Ammon's horn (tissue), 1 donor: ENCODE measurements at places on chromosomes 16 and 17.
A peak's percentile ranks its signal among the peaks of the same experiment; 100 is the strongest.

DNA sequence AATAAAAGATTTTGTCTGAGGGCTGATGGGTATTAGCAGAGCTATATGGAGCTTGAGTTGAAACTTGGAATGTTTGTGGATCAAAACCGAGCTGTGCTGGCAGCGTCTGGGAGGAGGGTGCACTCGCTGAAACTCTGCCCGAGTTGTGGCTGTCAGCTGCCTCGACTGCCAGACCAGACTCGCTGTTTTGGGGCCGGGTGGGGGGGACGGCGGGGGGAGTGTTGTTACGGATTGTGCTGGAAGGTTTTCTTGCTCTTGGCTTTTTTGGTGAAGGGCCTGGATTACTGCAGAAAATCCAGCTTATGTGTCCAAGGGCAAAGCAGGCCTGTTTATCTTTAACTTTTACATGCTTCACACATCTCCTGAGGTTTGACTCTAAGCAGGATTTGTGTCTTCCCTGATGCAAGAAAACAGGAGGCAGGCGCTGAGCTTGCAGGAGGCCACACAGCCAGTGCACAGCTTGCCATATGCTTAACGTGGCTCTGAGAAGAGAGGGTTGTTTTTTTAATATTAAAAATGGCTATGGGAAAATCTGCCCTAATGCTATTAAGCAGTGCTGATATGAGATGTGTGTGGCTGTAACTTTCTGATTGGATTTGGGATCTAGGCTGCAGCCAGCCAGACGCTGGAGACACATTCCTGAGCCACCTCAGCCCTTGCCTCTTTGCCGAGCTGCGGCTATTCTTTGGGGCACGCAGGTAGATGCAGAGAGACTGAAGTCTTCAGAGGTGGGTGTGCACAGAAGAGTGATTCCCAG lies 20.5 kb upstream of the RPTOR start:
- DNase-seq = no peak

- no peak for DNase-seq
Measured at GRCh38 chr17:40461732-40462342, 18.6 kb downstream of the IGFBP4 start.

- DNase-seq = peak; percentile 39
Measured at GRCh38 chr16:85554889-85555718, 58.0 kb upstream of the GSE1 start.

GRCh38 chr16:9847146-9847545 lies 335.1 kb downstream of the GRIN2A start:
- DNase-seq = no peak

DNA sequence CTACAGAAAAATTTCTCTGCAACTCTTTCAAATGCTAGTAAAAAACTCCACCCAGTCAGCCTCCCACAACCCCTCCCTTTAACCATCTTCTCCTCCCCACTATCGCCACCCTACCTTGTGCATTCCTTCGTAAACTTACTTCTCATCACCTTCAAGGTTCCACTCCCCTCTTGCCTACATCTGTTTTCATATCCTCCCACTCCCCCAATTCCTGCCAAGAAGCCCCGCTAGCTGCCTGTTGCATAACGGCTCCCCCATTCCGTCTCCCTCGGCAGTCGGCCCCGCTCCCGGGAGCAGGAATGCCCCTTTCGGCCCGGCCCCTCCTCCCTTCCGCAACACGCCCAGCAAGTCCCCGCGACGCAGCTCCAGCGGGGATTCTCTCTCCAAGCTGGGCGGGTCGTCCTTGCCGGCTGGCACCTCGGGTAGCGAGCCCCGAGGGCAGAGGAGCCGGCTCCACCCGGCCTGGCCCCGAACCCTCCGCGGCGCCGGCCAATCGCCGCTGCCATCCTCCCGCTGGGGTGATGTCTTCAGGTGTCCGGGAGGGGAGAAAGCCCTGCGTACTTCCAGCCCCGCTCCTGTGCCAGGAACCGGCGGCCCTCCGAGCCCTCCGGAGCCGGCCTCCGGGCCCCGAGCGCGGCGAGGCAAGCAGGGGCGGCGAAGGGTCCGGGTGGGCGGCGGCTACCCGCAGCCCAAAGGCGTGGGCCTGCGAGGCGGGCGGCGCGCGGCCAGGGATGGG lies 1.5 kb downstream of the PHLPP2 start:
- DNase-seq = peak; percentile 67

- no peak for DNase-seq
Measured at GRCh38 chr16:23699100-23699499, 13.9 kb downstream of the ERN2 start.

- DNase-seq = no peak
Measured at GRCh38 chr16:69031877-69032301, 73.6 kb upstream of the HAS3 start.

GRCh38 chr17:76149214-76149613 lies 8.2 kb upstream of the FOXJ1 start:
- no peak for DNase-seq

DNA sequence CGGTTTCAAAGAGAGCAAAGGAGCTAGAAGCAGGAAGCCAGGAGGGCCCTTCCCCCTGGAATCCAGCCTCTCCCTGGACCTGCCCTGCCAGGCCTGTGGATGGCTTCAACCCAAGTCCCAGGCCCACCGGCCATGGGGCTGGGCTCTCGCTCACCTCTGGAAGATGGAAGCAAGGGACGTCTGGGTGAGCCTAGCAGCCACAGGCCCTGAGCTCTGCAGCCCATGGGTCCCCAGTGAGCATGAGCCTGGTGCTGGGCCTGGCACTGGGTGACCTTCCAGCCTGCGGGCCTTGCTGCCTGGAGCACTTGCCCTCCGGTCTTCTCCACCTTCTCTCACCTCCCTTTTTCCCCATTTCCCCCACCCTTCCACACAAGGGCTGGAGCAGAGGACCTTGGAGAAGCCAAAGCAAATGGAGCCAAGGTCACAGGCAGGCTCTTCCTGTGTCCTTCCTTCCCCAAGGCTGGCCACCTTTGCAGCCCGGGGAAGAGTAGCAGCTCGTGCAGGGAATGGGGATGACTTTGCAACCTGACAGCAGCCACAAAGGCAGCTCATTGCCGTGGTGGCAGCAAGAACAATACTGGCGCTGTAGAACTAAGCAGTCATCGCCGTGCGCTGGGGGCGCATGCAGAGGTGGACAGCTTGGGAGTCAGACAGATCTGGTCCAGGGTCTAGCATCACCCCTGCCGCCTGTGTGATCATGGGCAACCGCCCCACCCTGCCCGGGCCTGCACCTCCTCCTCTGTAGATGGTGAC lies 86.6 kb downstream of the AMFR start:
- DNase-seq = no peak

GRCh38 chr16:732936-733335 lies 6.0 kb downstream of the HAGHL start:
- DNase-seq = no peak

DNA sequence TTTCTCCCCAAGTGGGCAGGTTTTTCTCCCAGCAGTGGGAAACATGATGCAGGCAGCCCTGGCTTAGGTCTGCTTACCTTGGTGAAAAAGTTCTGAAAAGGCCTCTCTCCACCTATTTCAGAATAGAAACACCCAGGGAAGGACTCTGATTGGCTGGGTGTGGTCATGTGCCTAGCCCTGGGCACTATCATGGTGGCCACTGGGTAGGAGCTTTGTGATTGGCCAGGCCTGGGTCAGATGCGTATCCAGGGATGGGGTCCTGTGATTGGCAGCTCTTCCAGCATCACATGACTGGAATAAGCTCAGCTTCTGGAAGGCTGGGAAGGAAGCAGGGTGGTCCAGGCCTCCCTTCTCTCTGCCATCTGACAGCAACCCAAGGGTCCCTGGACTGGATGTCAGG lies 53.5 kb downstream of the ZDHHC7 start:
- no peak for DNase-seq

GRCh38 chr17:80866050-80866793 lies 125.4 kb upstream of the CHMP6 start:
- DNase-seq = peak; percentile 75

- peak; percentile 53 for DNase-seq
Measured at GRCh38 chr17:45719335-45720071, 64.6 kb upstream of the CRHR1 start.

GRCh38 chr16:87309620-87310525 lies 7.3 kb downstream of the C16orf95 start:
- DNase-seq = no peak

DNA sequence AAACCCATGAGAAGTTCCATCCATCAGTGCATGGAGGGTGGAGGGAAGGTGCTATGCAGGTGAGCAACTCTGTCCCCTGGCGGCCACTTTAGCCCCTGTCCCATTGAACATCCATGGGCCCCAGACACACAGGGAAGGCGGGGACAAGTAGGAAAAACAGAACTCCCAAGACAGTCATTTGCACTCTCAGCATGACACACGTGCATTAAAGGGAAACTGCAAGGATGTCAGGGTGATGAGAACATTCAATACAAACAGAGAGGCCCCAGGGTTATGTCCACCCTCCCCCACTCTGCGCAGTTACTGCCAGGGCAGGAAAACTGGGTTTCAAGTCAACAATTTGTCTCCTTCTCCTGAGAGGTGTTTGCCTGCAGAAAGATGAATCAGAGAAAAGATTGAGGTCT lies 44.0 kb upstream of the AKTIP start:
- DNase-seq = no peak

GRCh38 chr16:66740533-66740932 lies 10.9 kb downstream of the DYNC1LI2 start:
- DNase-seq = no peak

GRCh38 chr17:42835732-42836131 lies 2.5 kb downstream of the PSME3 start:
- no peak for DNase-seq

DNA sequence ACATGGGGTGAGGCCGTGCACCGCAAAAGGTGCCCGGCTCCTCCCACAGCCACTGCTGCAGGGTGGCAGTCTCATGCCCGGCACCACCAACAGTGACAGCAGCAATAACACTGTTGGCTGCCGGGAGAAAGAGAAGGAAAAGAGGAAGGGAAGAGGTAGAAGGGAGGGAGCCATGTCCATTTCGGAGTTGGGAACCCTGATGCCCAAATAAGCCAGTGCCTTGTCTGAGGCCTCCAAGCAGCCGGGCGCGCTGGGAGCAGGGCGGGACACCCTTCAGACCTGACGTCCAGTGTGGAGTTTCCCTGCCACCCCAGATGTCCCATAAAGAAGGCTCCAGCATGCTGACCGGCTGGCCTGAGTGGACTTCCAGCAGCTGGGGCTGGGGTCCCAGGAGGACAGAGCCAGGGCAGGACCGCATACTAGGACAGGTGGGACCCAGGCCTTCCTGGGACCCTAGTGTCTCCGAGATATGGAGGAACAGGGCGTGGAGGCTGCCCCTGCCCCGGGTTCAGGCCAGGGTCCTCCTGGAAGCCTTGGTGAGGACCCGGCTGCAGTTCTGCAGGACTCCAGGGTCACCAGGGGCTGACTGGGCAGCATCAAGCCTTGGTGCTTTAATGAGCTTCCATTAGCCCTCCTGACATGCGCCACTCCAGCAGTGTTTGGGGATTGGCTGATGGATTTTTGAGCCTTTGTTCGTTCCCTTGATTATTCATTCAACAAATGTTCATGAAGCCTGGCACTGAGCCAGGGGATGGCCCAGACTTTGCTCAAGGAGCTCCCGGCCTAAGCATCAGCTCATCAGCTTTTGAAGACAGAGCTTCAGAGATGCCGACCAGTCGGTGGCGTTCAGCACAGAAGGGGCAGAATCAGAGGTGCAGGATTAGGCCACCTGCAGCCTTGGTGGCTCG lies 223.6 kb upstream of the CIBAR2 start:
- DNase-seq = no peak

GRCh38 chr16:57092786-57093411 lies 516 bp downstream of the CPNE2 start:
- no peak for DNase-seq

- no peak for DNase-seq
Measured at GRCh38 chr16:70421473-70422311, 17.2 kb downstream of the ST3GAL2 start.

DNA sequence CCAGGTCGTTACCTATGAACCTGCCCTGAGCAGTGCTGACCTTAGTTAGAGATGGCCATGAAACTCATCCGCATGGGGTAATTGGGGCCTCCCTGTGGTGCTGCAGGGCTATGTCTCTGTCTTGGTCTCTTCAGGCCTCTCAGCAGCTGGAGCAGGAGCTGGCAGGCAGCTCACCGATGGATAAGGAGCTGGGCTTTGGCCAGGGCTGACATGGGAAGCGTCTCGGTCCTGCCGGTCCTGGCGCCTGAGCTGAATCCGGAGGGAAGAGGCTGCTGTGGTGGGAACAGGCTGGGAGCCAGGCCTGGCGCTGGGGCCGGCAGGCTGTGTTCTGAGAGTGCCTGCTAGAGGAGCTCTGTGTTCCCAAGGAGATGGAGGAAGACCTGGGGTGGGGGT lies 10.1 kb downstream of the IL32 start:
- no peak for DNase-seq

- DNase-seq = no peak
Measured at GRCh38 chr16:63323055-63323454, 1286.8 kb upstream of the CDH8 start.

- DNase-seq = no peak
Measured at GRCh38 chr16:2705351-2705750, 14.7 kb downstream of the PRSS27 start.

DNA sequence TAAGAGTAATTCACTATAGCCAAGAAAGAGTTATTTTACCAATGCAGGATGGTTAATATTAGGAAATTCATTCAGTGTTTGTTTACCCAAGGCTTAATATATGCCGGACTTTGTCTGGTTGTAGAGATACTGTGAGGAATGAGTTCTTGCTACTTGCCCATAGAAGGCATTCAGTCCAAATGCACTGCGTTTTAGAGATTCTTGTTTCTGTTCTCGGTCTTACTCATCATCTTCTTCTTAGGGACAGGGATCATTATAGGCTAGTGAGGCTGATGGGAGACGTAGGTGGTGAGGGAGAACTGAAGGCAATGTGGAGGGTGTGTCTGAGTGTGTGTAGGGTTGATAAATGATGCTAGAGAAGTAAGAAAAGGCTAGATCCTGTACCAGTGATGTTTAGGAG lies 90.7 kb downstream of the OR1D5 start:
- no peak for DNase-seq

GRCh38 chr16:89095491-89095951 lies 1.9 kb downstream of the ACSF3 start:
- no peak for DNase-seq

DNA sequence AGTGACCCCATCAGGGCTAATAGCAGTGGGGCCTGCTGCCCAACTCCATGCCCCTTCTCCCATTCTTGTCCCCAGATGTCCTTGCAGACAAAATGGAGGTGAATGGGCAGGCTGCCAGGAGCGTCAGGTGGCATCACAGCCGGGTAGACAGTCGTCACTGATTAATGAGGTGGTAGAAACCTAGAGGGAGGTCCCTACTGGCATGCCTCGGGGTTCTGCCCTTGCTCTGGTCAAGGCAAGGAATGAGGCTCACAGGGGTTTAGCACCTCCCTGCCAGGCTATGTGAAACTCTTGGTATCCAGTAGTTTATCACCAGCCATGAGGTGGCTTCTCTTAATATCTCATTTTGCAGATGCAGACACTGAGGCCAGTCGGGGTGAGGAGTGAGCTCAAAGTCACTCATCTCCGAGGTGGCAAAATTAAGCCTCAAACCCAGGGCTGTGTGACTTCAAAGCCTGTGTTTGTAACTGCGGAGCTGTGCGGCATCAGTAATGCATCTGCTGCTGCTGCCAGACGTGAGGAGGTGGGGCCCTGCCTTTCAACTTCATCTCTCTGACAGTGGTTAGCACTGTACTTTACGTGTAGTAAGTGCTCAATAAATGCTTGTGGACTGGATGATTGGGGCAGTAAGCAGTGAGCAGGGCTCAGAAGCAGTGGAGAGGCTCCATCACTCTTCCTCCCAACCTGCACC lies 21.3 kb downstream of the RAI1 start:
- no peak for DNase-seq

- DNase-seq = no peak
Measured at GRCh38 chr16:1379304-1380076, 27.8 kb downstream of the GNPTG start.

GRCh38 chr17:44557651-44558285 lies 484 bp downstream of the FZD2 start:
- no peak for DNase-seq

- DNase-seq = no peak
Measured at GRCh38 chr17:62140836-62141235, 75.8 kb upstream of the MED13 start.
